Islet precursor cell (in vitro differentiated cells): ENCODE measurements at places on chromosomes 12 and 14.

- DNase-seq, result peak; percentile 64
Measured at GRCh38 chr12:52280319-52280795, 5.9 kb downstream of the KRT86 start.

- no peak for DNase-seq
Measured at GRCh38 chr12:71602761-71603577, 60.7 kb downstream of the ZFC3H1 start.

DNA sequence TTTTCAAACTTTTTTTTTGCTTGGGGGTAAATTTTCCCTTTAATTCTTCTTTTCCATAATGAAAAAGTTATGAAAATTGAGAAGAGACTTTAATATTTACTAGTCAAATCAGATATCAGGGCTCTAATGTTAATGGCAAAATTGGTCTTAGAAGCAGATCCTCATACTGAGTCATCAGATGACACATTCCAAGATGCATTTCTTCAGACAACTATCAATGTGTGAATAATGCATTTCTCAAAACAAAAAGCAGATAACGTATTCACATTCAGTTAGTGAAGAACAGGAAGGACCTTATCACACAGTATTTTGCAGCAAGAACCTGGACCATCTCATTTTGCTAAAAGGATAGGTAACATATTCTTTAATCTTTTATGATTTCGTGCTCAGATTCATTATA lies 130.7 kb downstream of the GPHN start:
- DNase-seq, result no peak

DNA sequence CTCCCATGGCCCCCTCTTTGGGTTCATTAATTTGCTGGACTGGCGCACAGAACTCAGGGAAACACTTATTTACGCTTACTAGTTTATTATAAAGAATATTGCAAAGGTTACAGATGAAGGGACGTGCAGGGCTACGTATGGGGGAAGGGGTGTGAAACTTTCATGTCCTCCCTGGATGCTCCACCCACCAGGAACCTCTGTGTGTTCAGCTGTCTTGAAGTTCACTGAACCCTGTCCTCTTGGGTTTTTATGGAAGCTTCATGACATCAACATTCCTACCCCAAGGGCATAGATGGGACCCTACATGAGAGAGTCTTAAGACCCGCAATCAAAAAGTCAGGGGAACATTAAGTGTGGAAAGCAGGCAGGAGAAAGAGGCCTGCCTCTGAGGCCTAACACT lies 58.1 kb downstream of the ADIPOR2 start:
- no peak for DNase-seq

- no peak for DNase-seq
Measured at GRCh38 chr12:123104809-123105208, 46.1 kb downstream of the PITPNM2 start.

- DNase-seq, result peak; percentile 76
Measured at GRCh38 chr12:752695-753610, 574 bp downstream of the WNK1 start.

GRCh38 chr12:58671196-58671595 lies 249.1 kb downstream of the LRIG3 start:
- no peak for DNase-seq

DNA sequence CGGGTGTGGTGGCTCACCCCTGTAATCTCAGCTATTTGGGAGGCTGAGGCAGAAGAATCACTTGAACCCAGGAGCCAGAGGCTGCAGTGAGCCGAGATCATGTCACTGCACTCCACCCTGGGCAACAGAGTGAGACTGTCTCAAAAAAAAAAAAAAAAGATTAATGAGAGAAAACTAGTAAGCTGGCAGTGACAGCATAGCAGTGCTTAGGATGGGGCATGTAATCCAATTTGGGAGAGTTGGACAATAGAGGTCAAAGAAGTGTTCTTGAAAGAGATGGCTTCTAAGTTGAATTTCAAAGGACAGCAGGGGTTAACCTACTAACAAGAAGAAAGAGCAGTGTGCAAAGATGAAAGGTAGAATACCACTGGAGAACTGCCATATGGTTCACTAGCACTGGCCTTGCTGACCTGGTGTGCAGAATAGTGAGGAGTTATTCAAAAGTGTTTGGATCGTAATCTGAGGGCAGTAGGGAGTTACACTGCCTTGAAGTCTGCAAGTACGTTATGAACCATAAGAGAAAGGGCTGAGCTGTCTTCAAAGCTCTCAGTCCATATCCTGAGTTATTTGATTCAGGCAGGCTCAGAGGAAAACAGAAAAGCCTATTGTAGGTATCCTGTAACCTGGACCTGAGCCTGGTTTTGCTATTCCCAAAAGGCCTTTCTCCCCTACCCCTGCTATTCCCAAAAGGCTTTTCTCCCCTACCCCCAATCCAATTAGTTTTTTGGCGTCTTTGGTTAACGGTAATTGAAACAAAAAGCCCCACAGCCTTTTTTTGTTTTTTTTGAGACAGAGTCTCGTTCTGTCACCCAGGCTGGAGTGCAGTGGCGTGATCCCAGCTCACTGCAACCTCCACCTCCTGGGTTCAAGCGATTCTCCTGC lies 3.4 kb downstream of the XPOT start:
- DNase-seq, result no peak

DNA sequence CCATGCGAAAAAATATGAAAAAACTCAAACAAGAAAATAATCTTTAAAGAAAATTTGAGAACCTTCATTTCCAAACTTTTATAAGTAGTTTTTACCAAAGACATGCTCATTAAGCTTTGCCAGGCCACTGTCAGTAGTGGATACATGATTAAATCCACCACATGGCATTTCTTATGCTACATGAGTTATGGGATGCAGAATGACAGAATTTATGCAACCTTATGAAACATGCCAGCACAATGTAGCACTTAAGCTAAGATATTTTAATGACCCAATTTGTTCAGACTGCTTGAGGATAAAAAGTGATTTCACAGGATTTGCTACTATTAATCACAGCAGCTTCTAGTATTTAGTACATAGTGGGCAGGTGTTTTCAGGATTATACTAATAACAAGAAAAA lies 123.3 kb downstream of the ATP23 start:
- DNase-seq, result no peak

DNA sequence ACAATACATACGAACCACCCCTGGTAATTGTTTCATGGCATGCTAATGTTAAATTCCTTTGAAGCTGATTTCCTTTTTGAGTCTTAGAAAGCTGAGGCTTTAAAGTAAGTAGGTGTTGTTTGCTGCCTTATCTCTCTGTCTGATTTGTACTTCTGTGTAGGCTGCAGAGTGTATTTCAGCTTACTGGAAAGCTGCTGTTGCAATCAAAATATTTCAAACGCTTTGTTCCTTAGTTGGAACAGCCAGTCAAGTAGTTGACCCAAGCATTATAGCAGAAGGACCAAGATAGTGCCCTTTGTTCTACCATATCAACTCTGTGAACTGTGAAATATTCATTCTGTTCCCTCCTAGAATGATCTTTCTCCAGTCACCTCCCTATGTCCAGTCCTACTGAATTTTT lies 3.1 kb downstream of the PKP2 start:
- no peak for DNase-seq

- no peak for DNase-seq
Measured at GRCh38 chr14:92037989-92038388, 1.9 kb downstream of the TRIP11 start.

GRCh38 chr12:63083046-63083445 lies 68.0 kb downstream of the AVPR1A start:
- no peak for DNase-seq

- no peak for DNase-seq
Measured at GRCh38 chr12:103442182-103442555, 53.6 kb downstream of the C12orf42 start.

- DNase-seq, result peak; percentile 98
Measured at GRCh38 chr12:50039151-50039835, 14.0 kb upstream of the RACGAP1 start.

- DNase-seq, result peak; percentile 88
Measured at GRCh38 chr12:119208626-119209061, 29.9 kb downstream of the HSPB8 start.

GRCh38 chr12:125092872-125093680 lies 27.8 kb downstream of the AACS start:
- DNase-seq, result no peak

DNA sequence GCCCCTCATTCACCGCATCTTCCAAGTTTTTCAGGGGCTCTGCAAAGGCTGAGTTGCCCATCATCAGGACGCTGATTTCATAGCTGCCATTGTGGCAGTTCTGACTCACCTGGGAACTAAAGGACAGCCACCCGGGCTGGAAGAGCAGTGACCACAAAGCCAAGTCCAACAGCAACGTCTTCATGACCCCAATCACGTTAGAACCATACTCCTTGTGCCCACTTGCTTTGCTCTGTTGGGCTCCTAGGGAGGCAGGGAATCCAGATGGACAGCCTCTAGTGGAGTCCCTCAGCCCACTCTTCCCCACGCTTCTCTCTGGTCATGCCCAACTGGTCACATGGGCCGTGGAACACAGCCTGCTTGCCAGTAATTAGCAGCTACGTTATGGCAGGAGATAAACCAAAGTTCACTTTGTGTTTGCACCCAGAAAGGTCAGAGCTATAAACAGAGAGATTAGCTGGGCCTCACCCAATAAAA lies at the start of gene GUCY2C:
Gene GUCY2C, minus strand, starts transcription at position 335 of the 477 bp plus-strand sequence. Its CDS starts 151 bp downstream, at position 184.
- no peak for DNase-seq

- DNase-seq, result no peak
Measured at GRCh38 chr12:86660488-86661147, 404.4 kb upstream of the MGAT4C start.

- peak; percentile 53 for DNase-seq
Measured at GRCh38 chr12:48024735-48025134, 20.5 kb upstream of the COL2A1 start.

DNA sequence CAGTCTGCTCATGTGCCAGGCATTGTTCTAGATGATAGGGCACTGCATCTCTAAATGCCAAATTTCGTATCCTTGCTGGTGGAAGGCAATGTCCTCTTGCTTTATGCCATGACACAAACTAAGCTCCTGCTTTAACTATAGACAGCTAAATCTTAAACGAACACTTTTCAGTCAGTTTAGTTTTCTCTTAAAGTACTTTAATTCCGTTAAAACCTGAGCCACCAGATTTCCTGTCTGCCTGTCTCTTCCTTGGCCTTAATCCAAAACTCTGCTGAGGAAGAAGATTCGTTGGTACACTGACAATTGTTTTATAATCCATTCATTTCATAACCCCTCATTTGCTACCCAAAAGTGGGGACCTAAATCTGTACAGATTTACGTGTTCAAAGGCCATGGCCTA lies 194.4 kb upstream of the BCL2L14 start:
- no peak for DNase-seq

DNA sequence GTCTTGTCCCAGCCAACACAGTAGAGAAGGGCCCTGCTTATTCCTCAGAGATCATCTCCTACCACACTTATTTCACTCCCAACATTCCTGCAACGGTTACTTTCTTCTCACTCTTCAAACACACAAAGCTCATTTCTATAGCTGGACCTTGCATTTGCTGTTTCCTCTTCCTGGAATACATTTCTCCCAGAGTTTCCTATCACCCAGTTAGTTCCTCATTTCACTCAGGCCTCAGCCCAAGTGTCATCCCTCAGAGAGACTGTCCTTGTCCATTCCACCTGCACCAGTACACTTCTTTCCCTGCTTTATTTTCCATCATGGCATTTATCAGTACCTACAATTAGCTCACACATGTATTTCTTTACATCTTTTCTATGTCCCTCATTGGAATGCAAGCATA lies 14.7 kb upstream of the STK38L start:
- DNase-seq, result no peak

DNA sequence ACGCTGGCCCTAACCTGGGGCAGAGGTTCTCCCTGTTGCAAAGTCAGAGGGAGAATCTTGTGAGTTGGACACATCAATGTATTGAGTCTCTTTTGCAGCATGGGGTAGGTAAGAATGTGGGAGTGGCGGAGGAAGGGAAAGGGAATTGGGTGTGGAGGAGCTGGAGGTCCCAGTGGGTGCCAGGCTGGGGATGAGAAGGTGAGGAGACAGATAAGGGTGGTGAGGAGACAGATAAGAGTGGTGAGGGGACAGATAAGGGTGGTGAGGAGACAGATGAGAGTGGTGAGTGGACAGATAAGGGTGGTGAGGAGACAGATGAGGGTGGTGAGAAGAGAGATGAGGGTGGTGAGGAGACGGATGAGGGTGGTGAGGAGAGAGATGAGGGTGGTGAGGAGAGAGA lies 72.9 kb upstream of the SFSWAP start:
- DNase-seq, result no peak

GRCh38 chr14:97633131-97633738 lies 836.1 kb downstream of the VRK1 start:
- DNase-seq, result no peak

GRCh38 chr12:18467620-18468245 lies 206.4 kb downstream of the PIK3C2G start:
- DNase-seq, result no peak

GRCh38 chr14:47065326-47065725 lies 413.7 kb upstream of the RPL10L start:
- no peak for DNase-seq

DNA sequence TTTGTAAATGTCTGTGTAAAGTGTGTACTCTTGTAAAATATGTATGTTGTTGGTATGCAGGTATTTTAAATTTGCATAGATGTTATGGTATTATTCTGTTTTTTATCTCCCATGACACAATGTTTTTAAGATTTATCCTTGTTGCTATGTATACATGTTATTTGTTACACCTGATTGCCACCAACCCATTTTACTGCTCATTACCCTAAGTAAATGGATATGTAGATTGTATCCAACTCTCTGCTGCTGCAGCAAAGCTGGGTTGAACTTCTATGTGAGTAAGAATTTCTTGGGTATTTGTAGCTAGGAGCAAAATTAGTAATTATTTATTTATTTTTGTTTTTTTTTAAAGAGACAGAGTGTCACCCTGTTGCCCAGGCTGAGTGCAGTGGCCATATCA lies 6.2 kb downstream of the APAF1 start:
- no peak for DNase-seq

DNA sequence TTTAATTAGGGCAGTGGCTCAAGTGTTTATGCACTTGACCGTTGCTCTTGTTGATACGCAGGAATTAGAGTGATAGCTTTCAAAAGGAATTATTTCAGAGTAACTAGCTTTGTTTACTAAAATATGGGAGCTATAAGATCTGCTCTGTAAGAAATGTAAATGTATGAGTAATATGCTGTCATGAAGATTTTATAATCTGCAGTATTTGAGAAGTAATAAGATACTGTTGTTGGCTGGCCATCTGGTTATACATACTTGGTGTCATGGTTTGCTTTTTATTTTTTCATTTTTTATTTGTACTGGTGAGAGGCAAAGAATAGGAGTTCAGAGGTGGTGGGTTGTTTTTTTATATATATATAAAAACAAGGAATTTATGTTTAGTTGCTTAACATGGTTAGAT lies 58.5 kb downstream of the PLXNC1 start:
- no peak for DNase-seq

DNA sequence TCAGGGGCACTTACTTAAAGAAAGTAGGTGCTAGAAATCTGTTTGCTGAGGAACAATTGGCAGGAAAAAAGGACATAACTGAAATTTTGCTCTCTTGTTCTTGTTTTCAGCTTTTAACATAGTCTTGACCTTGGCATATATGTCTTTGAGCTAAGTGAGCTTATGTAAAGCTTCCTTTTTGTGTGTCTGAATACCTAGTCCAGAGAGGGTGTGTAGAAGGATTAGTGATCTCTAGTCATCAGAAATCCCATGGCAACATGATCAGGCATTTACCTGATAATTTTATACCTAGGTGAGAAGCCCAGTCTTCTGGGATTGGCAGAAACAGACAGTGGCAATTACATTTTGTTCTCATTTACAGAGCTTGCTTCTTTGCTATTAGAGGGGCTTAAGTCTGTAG lies 166.1 kb downstream of the SNAPC1 start:
- no peak for DNase-seq

GRCh38 chr12:124453419-124454351 lies 113.7 kb downstream of the NCOR2 start:
- DNase-seq, result peak; percentile 80
